ENCODE measurements at places on chromosomes 1 and 21.
A peak's percentile ranks its signal among the peaks of the same experiment; 100 is the strongest.

GRCh38 chr1:197733324-197733723, 42.0 kb downstream of the DENND1B start:
- no peak for DNase-seq

- DNase-seq: no peak
Observed at GRCh38 chr1:119862276-119862675, 34.0 kb downstream of the ADAM30 start.

DNA sequence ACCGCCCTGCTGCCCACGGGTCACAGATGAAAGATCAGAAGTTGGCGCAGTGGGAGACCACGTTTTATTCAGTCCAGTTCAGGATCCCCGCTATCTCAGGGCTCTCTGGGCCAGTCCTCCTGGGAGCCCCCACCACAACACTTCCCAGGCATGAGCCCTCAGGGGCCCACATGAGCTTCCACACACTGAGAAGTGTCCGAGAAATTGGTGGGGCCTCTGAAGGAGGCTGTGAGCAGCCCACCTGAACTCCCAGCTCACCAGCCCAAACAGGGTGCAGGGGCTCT, 12.1 kb downstream of the TRIM46 start:
- DNase-seq: no peak

GRCh38 chr21:35927262-35927661, 133.1 kb downstream of the SETD4 start:
- no peak for DNase-seq

DNA sequence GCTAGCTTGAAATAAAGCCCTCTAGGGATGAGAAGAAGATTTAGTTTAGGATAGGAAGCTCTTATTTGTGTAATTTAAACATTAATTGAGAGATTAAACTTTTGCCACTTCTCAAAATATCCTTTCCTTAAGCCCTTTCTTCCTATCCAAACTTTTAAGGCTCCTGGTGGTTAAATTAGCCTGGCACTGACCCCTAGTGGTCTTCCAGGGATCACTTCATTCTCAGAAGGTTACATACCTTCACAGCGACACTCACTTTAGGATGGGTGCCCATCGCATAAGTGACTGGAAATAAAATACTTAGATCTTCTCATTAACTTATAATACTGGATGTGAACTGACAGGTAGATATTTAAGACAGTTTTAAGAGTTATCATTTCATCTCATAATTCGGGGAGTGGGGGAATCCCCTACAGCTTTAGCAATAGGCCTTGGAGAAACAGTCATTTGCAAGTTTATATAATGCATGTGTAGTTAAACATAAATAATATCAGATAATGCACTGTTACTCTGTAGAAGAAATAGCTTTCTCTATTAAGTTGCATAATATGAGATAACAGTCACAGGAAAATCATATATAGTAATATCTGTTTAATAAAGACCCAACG, 7.4 kb downstream of the LHX9 start:
- DNase-seq: peak; percentile 54

DNA sequence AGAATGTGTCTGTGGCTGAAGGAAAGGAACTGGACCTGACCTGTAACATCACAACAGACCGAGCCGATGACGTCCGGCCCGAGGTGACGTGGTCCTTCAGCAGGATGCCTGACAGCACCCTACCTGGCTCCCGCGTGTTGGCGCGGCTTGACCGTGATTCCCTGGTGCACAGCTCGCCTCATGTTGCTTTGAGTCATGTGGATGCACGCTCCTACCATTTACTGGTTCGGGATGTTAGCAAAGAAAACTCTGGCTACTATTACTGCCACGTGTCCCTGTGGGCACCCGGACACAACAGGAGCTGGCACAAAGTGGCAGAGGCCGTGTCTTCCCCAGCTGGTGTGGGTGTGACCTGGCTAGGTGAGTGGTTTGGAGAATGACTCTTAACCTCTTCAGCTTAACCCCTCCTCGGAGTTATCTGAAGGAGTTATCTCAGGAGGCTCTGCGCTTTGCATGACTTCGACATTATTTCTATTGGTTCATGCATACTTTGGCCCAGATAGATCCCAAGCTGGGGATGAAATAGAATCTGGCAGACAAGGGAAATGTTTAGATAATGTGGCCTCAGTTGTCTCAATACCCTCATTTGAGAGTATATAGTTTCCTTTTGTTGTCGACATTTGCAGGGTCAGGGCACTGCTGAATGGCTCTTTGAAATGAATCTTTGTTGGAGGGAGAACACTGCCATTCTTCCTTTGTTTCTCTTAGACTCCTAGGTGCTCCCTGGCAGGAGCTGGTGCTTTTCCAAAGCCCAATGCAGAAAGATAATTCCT, 39.7 kb downstream of the PTGFRN start:
- no peak for DNase-seq

GRCh38 chr1:153347856-153348255, 785 bp downstream of the PGLYRP4 start:
- no peak for DNase-seq

DNA sequence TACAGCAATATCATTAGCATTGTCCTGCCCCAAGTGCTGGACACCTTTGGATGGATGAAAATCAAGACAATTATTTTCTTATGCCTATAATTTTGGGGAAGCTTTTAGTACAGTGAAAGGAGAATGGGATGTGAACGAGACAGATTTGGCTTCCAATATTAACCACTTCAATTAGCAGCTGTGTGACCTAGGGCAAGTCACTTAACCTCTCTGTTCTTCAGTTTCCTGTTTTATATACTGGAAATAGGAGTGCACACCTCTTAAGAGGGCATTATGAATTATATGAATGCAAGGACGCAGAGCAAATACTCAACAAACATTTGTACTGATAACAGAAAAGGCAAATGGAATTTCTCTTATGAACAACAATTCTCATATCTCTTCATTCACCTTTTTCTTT, 18.5 kb downstream of the CYP2J2 start:
- no peak for DNase-seq

GRCh38 chr1:28449904-28450303, 55.9 kb upstream of the RCC1 start:
- no peak for DNase-seq

- no peak for DNase-seq
Observed at GRCh38 chr1:243471754-243472745, 216.2 kb downstream of the SDCCAG8 start.
